ENCODE measurements at places on chromosomes 1 and 21. TPM values are rescaled to one million over a fixed set of nuclear protein-coding genes. Genes with fewer than 3 reads are reported as not detected.

ANGEL2 gene
- total RNA-seq: 47.7 TPM

GBP4 gene
- 32.5 TPM for total RNA-seq

COL8A2 gene
- total RNA-seq: 0.23 TPM

HHAT gene
- total RNA-seq: 1.9 TPM

VWA5B1 gene
- 0.30 TPM for total RNA-seq

CRP gene
- total RNA-seq: not detected

KCNJ6 gene
- total RNA-seq: not detected

RORC gene
- 1.4 TPM for total RNA-seq

Measured in activated naive CD4-positive, alpha-beta T cell treated with anti-CD3 and anti-CD28 coated beads, Interleukin-2, amount 50 U/mL, for 72 hours (primary cell).